ENCODE measurements at places on chromosomes 11 and 22.

GRCh38 chr11:22491555-22492225, 133.9 kb downstream of the FANCF start:
- DNase-seq: peak; percentile 22

DNA sequence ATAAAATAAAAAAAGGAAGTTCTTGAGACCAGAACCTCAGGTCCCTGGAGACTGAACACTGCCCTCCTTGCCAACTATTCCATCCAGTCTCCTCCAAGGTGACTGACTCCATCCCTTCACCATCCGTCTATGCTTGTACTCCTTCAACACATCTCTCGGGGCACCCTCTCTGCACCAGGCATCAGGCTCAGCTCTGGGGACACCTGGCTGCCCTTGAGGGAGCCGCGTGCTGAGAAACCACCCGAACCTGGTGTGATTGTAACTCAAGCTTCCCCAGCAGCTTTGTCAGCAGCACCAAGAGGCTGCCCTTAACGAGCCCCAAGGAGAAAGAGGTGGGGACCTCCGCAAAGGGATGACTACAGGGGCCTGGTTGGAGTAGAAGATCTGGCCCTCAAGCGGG, 1.7 kb downstream of the PTPN5 start:
- no peak for DNase-seq

DNA sequence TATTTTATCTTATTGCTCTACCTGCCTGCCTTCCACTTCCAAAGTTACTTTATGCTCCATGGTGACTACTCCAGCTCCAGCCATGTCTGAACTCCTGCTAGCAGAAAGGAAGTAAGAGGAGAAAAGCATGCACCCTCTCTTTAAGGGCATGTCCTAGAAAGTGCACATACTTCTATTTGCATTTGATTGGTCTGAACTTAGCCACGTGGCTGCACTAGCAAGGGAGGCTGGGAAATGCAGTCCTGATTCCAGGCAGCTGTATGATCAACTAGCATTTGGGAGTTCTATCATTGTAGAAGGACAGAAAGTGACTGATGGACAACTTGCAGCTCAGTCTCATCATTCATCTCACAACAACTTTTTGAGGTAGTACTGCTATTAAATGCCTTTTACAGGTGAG, 515.7 kb downstream of the BUD13 start:
- no peak for DNase-seq

- peak; percentile 64 for DNase-seq
These were observed 22.1 kb upstream of the SYT7 start for GRCh38 chr11:61602775-61603569.

GRCh38 chr11:120343429-120343828, 7.2 kb downstream of the ARHGEF12 start:
- DNase-seq: no peak

GRCh38 chr11:59556115-59556916, 45.0 kb downstream of the OR4D9 start:
- peak; percentile 78 for DNase-seq

- DNase-seq: no peak
These were observed 20.8 kb downstream of the USP35 start for GRCh38 chr11:78209478-78209877.

- DNase-seq: no peak
These were observed 12.1 kb upstream of the BLID start for GRCh38 chr11:122128146-122128545.

GRCh38 chr22:24519496-24519895, 24.4 kb downstream of the UPB1 start:
- no peak for DNase-seq

- no peak for DNase-seq
These were observed 174.7 kb upstream of the MTNR1B start for GRCh38 chr11:92794783-92795182.

DNA sequence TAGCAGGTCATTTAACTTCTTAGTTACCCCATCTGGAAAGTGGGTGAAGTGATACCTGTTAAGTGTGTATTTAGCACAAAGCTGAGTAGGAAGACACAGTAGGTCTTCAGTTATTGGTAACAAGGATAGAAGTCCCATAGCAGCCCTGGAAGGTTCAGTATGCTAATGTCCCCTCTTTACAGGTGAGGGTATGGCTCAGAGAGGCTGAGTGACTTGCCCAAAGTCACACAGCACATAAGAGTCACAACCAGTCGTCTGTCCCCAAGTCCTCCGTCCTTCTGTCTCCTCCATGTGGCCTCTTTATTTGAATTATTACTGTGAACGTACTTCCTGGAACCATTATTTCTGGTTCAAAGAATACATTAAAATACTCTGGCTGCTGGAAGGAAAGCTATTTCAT, 10.5 kb downstream of the ASPHD2 start:
- no peak for DNase-seq

DNA sequence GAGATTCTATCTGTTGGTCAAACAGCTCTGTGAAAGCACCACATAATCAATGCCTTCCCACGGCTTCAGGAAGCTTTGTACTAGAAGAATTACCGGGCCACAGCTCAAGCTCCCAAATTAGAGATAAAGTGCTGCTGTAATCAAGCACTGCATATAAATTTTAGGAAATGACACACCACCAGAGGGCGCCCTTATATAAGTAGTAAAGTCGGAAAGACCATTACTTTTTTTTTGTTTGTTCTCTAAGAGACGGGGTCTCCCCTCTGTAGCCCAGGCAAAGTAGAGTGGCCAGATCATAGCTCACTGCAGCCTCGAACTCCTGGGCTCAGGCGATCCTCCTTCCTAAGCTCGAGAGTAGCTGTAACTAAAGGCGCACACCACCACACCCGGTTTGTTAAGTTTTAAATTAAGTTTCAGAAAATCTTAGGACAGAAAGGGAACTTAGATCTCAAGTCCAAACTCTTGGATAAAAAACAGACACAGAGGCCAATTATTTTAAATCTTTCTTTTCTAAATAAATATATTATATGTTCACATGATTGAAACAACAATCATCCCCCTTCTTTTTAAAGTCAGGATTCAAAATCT, 32.6 kb downstream of the PRCP start:
- peak; percentile 93 for DNase-seq

GRCh38 chr22:47452184-47452583, 689.7 kb downstream of the TBC1D22A start:
- peak; percentile 42 for DNase-seq

DNA sequence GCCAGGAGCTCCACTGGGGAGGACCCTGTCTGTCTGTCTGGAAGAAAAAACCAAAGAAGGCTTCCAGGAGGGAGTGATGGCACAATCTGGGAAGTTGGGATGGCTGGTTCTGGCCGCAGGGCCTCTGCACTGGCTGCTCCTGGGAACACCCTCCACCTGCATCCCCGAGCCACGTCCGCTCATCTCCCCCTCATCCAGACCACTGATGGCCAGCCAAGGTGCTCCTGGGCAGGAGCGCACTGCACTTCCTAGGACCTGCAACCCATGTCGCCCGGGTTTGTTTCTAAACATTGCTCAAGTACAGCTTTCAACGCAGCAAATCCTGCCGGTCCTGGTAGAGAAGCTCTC, 4.9 kb upstream of the IFITM10 start:
- no peak for DNase-seq

DNA sequence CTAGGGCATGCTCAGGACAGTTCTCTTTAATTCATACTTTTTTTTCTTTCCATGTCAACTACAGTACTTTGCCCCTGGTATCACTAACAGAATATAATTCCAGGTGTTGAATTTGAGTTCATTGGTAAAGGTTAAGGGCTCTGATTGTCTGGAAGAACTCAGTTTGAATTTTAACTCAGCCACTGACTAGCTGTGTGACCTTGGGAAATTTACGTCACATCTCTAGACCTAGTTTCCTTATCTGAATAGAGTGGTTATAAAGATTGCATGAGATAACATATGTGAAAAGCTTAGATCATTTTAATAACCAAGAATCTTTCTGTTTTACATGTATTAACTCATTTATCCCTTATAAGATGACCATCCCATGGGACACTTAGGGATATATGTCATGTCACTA, 15.8 kb upstream of the ZC3H12C start:
- DNase-seq: no peak

DNA sequence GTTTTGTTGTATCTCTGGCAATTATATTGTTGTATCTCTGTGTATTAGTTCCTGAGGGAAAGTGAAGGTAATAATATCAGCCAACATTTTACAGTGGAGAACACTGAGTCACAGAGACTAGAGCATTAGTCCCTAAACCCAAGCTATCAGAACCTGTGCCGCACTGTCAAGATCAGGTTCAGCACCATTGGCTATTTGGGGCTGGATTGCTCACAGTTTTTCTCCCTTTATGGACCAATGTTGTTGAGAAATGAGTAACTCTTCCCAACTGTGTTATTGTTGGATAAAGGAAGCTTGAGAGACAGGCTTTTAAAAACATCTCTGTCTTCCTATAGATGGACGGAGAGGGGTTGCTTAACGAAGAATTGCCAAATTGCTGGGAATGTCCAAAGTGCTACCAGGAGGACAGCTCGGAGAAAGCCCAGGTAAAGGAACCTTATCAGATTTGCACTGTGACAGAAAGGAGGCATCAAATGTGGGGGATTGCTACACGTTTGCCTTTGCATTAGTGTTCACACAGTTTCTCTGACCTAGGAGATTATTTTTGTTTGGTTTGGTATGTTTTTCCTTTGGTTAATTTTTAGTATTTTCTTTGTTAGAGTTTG, 18.2 kb upstream of the GRK2 start:
- DNase-seq: no peak

DNA sequence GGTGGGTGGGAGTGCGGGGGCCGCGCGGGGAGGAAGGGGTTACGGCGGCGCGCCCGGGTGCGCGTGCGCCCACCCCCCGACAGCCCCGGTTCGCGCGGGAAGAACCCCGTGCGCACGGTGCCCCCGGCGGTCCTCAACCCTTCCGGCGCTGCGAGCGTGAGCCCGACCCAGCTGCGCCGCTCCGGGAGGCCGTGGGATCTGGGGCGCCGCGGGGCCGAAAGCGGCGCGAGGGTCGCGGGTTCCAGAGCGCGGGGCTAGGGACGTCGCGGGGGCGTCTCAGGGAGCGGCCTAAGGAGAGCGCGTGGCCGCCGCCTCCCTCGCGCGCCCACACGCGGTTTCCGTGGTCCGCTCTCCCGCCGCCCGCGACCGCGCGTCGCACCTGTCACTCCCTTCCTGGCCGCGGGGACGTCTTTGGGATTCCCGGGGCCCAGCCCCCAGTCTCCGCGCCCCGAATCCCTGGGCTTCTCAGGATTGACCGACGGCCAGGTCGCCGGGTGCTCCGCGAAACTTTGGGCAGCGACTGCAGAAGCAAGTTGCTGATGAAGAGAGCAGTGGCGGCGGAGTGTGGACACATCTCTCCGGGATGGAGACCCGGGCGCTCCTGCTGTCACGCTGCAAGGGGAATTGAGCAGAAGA, 582 bp downstream of the SREBF2 start:
- peak; percentile 53 for DNase-seq

DNA sequence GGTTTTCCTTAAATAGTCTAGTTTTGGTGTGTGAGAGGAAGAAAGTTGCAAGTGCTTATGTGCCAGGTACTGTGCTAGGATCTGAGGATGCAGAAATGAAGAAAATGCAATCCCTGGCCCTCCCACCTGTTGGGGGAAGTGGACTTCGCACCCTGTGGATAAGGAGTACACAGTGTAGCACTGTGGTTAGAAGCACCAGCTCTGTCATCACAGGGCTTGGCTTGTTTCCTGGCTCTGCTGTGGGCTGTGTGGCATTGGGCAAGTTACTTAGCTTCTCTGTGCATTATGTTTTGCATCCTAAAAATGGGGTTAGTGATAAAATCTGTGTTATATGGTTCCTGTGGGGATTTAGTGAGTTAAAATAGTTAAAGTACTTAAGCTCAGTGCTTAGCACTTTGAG, 68.2 kb downstream of the ENDOD1 start:
- no peak for DNase-seq

GRCh38 chr11:31802609-31802989, 8.5 kb downstream of the PAX6 start:
- DNase-seq: no peak

DNA sequence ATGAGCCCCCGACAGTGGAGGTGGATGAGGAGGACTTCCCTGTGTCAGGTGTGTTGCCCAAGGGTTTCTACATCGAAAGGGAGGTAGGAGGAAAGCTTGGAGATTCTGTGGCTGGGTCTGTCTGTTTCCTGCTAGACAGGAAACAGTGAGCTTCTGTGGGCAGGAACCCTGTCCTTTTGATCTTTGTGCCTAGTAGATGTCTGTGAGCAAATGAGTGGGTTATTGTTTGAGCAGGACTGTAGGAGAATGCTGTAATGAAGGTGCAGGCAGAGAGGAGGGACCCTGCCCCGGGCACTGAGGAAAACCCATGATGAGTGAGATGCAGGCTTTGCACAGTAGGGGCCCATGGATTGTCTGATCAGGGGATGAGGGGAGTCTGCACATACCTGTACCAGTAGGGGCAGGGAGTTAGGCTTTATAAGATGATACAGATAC, 14.0 kb downstream of the USP35 start:
- DNase-seq: no peak

- no peak for DNase-seq
These were observed 10.4 kb downstream of the RCOR2 start for GRCh38 chr11:63906585-63906984.

DNA sequence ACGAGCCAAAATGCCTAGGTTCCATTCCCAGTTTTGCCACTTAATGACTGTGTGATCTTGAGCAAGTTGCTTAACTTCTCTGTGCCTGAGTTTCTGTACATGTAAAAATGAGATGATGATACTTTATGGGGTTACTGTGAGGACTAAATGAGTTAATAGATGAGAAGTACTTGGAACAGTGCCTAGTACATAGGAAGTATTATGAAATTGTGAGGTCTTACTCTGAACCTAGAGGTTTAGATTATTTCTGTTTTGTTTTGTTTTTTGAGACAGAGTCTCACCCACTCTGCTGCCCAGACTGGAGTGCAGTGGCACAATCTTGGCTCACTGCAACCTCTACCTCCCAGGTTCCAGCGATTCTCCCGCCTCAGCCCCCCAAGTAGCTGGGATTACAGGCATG, 227.0 kb upstream of the POU2AF2 start:
- DNase-seq: no peak

DNA sequence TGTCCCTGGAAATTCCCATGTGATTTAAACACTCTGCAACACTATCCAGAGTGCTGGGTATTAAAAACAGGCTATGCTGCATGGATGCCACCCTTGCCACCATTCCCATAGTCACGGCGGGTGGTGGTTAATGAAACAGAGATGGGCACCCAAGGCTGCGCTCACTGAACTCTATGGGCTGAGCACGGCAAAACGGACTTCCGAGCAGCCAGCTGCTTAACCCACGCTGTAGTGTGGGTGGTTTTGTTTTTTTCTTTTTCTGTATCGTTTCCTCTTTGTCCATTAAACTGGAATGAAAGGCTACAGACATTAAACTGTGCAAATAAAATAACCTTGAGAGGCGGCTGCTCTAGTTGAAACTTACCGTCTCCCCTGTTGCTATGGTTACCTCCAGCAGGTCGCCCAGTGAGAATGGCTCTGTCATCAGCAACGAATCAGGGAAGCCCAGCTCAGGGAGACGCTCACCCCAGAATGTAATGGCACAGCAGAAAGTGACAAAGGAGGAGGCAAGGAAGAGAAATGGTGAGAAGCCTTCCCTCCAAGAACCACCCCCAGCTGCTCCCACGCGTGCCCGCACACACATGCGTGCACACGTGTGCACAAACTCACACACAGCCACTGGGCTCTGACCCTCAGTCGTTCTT, 102.1 kb downstream of the C11orf91 start:
- no peak for DNase-seq

GRCh38 chr11:30395751-30396150, 72.8 kb downstream of the ARL14EP start:
- DNase-seq: peak; percentile 66

- no peak for DNase-seq
These were observed 18.3 kb downstream of the SMIM38 start for GRCh38 chr11:69173925-69174581.

GRCh38 chr11:61109671-61110070, 7.4 kb downstream of the CD5 start:
- DNase-seq: peak; percentile 24

GRCh38 chr11:27520226-27520625, 13.7 kb upstream of the LIN7C start:
- no peak for DNase-seq
